ENCODE measurements at places on chromosomes 6 and 20. TPM values are rescaled to one million over a fixed set of nuclear protein-coding genes. Genes with fewer than 3 reads are reported as not detected.
A peak's percentile ranks its signal among the peaks of the same experiment; 100 is the strongest.

ENPP4 gene
- total RNA-seq, result 4.4 TPM

- no peak for DNase-seq
These were observed 1274.9 kb upstream of the GJE1 start for GRCh38 chr6:140857739-140858380.

DNA sequence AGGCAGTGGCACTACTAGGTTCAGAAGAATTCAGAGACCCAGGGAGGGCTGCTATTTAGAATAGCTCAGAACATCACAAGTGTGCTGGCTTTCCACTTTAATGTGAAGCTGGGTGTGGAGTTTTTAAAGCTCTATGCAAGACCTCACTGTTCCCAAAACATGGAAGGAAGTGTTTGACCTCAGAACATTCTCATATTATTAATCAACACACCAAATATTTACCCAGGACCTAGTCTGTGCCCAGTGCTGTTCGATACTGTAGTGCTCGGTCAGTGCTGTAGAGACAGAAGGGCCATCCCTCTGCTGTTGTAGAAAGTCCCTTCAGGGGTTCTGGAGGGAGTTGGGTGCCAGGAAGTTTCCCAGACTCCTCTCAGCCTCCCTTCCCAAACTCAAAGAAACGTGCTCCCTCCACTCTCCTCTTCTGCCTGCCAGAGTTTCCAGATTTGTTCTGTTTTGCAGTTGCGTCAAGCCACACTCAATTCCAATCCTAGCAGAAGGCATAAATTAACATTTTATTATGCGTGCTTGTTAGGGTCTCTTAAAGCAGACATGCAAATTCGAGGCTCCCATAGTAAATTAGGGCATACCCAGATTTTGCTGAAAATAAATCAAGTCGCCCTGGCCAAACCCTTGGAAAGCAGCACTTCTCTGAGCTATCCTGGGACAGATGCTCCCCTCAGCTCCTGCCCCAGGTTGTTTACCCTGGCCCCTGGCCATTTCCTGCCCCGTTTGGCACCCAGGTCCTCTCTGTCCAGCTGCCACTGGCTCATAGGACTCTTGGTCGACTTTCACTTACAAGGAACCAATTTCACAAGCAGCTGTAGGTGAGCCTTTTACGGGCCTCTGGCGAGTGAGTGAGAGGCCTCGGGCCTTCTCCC lies 248.6 kb downstream of the HIVEP2 start:
- no peak for DNase-seq

PRSS16 gene
- 11.8 TPM for total RNA-seq

PRR18 gene
- total RNA-seq, result 0.08 TPM

SAMD10 gene
- 2.8 TPM for total RNA-seq

DNA sequence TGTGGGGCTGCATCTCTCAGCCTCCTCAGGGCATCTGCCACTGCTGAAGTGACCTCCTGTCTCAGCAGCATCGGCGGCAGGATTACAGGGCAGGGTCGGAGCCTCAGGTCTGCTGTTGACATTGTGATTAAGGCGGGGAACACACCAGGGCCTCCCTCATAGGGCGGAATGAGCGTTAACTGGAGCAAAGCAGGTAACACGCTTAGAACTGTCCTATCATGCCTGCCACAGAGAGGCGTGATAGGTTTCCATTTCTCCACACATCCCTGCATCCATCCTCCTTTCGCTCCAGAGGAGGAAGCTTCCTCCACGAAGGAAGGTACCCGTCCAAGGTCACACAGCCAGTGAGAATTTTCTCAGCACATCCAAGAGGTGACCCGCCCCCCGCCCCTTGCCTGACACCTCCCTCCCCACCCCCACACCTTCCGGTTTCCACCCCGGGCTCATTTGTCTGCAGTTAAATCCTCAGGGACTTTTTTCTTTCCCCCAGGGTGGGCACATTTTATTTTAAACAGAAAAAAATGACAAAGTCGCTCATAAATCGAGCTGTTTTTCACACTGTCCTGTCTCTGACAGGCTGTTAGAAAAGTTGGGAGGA lies 200.8 kb downstream of the TFAP2C start:
- peak; percentile 56 for DNase-seq

DNA sequence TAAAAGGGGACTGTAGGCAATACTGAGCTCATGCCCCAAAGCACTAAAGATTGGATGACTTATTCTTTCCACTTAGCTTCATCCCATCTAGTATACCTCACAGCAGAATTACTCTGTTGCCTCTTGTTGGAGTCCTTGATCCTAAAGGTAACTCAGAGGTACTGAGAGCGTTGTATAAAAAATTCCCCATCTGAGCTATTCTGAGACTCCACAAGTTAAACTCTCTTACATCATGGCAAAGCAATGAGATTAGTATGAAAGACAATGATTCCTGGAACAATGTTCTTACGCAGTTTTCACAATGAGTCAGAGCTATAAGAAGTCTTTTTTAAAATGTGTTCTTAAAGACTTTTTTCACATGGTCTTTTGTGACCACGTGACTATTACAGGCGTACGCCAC lies 370.1 kb downstream of the ADGRB3 start:
- no peak for DNase-seq

CLVS2 gene
- total RNA-seq, result 0.66 TPM

- DNase-seq, result no peak
These were observed 26.6 kb upstream of the C6orf58 start for GRCh38 chr6:127550403-127550802.

DNA sequence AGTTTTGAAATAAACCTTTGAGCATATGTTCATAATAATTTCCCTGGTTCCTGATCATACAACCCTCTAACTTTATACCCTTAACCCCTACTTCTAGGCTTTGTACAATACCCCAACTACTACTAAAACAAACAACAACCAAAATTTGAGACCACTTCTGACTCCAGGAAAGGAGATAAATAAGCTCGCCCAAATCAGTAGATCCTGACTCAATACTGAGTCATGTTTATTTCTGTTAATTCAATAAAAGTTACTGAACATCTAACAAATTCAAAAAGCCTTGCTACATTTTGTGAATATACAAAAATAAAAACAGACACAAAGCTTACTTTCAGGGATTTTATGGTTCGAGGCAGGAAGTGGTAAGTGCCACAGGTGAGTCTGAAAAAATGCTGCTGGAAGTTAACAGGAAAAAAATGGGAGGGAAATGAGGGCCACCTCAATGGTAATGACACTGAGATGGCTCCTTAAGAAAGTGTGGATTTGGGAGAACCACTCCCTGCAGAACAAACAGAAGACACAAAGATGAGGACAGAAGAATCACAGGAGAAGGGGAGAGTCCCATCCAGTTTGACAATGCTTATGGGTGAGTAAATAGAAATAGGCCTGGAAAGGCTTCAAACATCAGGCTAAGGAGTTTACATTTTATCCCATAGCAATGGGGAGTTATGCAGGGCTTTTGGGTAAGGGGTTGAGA lies 63.4 kb downstream of the DST start:
- no peak for DNase-seq

BPIFA1 gene
- not detected for total RNA-seq

DNA sequence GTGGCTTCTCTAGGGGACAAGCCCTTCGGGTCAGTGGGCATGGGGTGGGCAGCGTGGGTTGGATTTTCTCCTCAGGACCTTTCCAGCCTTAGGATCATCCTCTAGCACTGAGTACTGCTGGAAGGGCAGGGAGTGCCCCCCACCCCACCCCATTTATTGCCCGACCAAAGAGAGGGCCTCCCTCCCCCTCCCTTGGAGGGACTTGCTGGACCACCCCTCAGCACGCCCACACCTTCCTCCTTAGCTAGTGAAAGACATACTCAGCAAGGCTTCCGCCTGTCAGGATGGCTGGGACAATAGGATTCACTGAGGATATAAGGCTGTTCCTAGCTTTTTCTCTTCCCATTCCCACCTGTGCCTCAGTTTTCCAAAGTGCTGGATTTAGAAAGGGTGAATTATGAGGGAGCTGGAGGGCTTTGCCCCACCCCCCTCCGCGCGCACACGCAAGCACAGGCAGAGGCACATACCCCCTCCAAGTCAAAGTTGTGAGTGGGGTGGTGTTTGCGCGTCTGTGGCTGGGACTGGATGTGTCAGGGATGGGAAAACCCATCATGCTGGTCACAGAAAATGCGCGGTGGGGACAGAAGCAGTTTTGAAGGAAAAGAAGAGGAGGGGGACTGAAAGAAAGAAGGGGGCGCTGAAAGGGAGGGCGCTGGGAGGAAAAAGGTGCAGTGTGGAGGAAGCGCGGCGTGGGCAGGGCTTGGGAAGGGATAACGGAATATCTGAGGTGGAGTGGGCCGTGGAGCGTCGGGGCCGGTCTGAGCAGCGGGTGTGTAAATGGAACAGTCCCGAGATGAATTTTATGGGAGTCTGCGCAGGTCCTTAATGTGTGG lies 693 bp upstream of the SLC29A1 start:
- DNase-seq, result peak; percentile 74

DNA sequence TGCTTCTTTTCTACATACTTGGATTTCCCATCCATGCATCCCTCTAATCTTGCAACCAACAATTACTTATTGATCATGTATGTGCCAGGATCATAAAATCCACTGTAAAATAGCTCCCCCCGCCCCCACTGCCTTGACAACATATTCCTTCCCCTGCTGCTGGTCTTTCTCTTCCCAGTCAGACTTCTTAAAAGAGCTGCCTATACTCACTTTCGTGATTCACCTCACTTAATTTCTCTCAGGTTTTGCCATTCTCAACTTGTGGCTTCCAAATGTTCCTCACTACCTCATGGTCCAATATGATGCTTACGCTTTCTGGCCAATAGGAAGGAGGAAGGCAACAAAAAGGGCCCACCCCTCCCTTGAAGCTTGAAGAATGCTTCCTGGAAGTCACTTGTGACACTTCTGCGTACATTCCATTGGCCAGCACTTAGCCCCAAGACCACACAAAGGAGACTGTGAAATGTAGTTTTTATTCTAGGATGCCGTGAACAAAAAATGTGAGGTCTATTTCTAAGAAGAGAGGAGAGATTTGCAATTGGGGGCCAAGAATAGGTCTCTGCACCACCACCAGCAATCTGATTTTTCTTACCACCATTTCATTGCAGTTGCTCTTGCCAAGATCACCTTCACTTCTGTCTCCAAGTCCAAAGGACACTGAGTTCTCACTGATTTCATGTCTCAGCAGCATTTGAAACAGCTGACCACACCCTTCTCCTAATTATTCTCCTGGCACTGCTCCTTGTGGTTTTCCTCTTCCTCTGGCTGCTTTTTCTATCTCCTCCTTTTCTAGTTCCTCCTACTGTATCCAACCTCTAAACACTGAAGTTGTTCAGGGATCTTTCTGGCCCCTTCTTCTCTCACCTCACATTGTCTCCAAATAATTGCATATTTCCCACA lies 30.8 kb downstream of the CD164 start:
- no peak for DNase-seq

TFAP2C gene
- 9.4 TPM for total RNA-seq

SCUBE3 gene
- total RNA-seq, result 0.70 TPM

GRCh38 chr6:120384671-120385070 lies 949.6 kb downstream of the TBC1D32 start:
- no peak for DNase-seq

DNA sequence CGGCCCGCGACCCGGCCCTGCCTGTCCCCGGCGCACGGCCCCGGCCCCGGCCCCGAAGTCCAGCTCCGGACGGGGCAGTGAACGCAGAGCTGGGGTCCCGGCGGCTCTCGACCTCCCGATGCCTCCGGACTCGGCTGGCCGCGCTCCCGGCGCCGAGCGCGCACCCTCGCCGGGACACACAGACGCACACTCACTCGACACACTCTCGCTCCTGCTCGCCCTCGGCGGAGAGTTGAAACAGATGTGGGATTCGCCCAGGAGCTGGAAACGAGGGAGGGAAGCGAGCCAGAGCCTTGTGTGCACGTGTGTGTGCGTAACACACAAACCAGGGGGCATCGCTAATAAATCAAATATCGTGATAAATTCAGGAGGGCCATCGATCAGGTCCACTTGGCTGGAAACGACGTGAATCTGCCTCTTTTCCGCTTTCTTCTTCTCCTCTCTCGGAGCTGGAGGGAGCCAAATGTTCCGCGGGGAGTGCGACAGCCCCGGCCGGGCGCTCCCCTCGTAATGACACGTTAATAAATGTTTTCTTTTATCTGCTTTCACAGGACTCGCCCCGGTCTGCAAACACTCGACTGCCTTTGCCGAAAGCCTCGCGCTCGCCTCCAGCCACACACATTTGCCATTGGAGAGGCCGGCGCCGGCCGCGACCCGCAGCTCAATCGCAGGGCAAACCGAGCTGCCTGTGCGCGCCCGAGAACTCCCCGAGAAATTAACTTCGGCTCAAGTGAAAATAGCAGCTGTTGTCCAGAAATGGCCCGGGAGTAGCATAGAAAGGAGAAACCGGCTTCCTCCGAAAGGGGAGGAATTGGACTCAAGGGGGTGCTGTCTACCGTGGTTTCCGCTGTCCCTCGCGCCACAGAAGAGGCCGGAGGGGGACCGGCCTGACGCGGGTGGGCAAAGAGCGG lies 828 bp upstream of the SULF2 start:
- DNase-seq, result peak; percentile 77

DNA sequence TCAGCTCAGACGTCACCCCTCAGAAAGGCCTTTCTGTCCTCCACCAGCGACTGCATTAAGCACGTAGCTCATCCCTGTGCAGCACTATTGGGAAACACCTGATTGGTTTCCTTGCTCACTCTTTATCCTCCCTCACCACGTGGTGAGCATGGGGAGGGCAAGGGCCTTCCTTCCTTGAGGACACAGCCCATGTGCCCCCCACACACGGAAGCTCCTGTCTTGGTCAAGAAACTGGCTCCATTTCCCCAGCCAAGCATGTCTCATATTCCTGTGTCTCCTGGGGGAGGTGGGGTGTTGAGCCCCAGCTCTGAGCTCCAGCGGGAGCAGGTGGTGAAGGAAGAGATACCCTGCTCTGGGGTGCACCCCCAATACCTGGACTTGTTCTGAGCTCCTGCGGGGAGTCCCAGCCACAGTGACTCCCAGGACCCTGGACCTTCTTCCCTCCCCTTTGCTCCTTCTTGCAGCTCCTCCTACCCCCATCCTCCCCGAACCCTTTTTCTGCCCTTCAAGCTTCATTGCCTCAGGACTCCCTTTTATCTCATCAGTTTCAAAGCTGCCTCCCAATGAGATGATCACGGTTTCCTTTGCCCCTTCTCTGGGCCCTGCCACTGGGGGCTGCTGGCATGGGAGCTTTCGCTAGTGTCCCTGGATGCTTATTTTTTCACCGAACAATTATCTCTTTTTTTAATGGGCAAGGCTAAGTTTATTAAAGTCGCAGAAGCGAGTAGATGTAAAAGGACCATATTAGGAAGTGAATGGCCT lies 230.1 kb downstream of the TFAP2C start:
- DNase-seq, result no peak

KCNK15 gene
- total RNA-seq, result 0.19 TPM

- DNase-seq, result peak; percentile 66
These were observed 86.8 kb upstream of the SNAP25 start for GRCh38 chr20:10131732-10132345.

PRSS35 gene
- total RNA-seq, result 2.1 TPM

DNA sequence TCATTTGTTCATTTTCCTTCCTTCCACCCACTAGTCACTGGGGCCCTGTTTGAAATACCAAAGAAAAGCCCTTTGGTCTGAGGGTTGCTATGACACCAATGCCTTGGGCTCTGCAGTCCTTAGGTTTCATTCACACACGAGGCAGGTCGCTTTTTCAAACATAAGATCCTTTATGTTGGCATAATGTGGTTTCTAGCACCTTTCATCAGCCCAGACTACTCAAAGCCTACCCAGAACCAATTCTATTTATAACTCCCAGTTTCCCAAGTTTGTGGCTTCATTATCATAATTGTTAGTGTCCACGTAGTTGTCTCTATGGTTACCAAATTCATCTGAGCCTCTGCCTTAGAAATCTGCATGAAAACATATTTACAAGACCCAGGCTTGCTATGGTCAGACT lies 6.6 kb upstream of the TP53RK start:
- DNase-seq, result no peak

Data from GM23338 (cell line).